ENCODE measurements at places on chromosomes 13 and 19.

- DNase-seq, result no peak
These were observed 6.2 kb downstream of the SULT2B1 start for GRCh38 chr19:48558018-48558684.

GRCh38 chr13:111282425-111282824 lies 38.0 kb upstream of the TEX29 start:
- no peak for DNase-seq

DNA sequence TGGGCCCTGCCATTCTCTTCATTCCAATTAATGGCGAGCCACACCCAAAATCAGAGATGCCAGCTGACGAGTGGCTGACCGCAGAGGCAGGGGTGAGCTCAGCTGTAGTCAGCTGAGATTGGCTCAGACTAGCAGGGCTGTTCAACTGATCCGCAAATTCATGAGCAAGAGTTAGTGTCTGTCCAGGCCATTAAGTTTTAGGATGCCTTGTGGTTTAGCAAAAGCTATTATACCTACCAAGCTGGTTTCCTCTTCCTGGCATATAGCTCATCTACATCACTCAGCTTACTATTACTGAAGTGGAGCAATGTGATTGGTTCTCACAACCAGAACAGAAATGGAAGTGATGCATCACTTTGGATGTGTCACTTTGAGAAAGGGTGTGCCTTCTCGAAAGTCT lies 148.7 kb downstream of the NALCN start:
- no peak for DNase-seq

- no peak for DNase-seq
These were observed 7.1 kb downstream of the PLEKHA4 start for GRCh38 chr19:48861313-48861712.

- DNase-seq, result no peak
These were observed 132.5 kb upstream of the ARGLU1 start for GRCh38 chr13:106700439-106700838.

Measured in amniotic stem cell (primary cell).